ENCODE measurements at places on chromosomes 4 and X.

DNA sequence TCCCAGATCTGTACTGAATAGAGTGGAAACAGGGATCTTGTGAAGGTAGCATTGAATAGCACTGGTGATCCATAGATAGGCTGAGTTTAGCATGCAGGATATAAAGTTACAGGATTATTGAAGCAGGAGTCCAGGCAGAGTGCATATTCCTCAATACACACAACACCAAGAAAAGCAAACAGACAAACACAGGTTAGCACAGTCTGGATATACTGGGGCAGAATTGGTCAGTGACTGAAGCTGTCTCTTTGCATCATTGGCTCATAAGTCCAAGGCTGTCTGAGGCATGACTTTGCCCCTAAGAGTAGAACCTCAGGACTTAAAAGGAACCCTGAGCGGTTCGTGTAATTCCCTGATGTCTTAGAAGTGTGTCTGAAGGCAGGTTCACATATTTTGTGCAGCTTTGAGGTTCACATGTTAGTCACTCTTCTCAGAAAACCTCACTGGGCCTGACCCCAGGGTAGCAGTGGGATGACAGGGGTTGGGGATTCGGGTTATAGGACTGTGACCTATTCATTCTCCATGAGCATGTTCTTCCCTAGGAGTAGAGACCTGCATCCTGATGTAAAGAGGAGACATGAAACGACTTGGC, 134.6 kb downstream of the AASDH start:
- no peak for DNase-seq

GRCh38 chrX:47179928-47180255, 13.7 kb upstream of the UBA1 start:
- no peak for DNase-seq

DNA sequence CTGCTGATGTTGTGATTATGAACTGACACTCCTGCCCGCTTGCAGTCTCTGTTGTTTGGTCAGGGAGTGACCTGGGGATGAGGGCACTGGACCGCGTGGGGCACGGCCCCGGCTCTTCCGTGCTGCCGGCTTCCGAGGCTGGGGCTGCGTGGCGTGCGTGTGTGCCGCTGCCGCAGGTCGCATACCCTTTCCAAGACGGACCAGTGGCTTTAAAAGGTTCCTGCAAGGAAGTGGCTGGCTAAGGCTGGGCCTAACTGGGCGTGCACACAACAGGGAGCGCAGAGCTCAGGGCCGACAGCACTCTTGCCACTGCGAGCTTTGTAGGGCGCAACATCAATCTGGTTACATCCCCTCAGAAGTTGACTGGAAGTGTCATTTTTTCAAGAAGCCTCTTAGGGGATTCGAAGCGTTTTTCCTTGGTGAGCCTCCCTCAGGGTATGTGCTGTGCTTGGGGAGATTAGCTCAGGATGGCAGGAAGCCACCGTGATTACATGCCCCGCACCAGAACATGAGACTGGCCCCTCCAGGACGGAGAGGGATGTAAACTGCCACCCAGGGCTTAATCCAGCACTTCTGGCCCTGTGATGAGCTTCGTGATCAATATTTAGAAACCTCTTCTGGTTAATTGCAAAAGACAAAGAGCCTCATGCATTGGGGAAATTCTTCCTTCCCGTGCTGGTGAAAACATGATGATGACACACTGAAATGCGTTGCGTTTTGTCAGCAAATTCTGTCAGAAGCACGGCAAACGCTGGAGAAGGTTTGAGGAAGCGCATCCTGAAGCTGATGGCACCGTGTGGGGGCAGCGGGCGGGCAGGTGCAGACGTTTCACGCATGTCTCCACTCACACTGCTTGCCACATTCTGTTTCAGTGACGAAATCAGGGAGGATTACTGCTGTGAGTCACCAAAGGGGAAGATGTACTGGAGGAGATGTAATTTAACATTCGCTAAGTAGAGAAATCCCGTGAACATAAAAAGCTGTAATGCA, 11.1 kb downstream of the MAEA start:
- DNase-seq, result no peak

GRCh38 chr4:140861359-140862176, 105.4 kb upstream of the TBC1D9 start:
- DNase-seq, result no peak

All from vagina (tissue), 2 donors.